ENCODE measurements at places on chromosomes 6 and 20. TPM values are rescaled to one million over a fixed set of nuclear protein-coding genes. Genes with fewer than 3 reads are reported as not detected.

GRCh38 chr6:35023091-35024000, 117.8 kb downstream of the TCP11 start:
- no peak for DNase-seq

- no peak for DNase-seq
Observed at GRCh38 chr20:38453941-38454340, 18.7 kb upstream of the RALGAPB start.

GRCh38 chr20:32396646-32397160, 38.6 kb downstream of the ASXL1 start:
- no peak for DNase-seq

Gene MDFI
- total RNA-seq: 285 TPM

DNA sequence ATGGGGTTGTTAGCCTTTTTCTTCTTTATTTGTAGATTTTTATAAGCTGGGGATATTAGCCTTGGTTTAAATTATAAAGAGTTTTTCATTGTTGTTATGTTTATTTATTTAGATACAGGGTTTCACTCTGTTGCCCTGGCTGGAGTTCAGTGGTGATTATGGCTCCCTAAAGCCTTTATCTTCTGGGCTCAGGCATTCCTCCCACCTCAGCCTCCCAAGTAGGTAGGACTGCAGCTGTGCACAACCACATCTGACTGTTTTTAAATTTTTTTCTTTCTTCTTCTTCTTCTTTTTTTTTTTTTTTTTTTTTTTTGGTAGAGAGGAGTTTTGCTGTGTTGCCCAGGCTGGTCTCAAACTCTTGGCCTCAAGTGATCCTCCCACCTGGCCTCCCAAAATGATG, 80.9 kb downstream of the UBE3D start:
- no peak for DNase-seq

DNA sequence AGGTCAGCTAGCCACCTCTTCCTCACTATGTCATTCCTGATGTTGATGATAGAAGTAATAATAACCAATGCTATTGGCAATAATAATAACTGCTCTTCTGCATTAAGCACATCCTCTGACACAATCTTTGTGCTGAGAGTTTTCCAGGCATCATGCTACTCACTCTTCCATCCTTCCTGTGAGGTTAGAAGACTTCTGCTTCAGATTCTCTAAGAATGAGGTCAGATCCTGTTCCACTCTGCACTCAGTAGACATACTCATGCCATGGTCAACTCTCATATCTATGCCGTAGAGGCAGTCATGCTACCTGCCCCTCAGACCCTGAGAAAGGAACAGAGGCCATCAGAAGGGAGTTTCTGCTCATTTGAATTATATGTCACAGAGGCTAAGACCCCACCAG, 98.1 kb upstream of the TOP1 start:
- no peak for DNase-seq

- DNase-seq: no peak
Observed at GRCh38 chr6:154931711-154932424, 63.2 kb upstream of the TIAM2 start.

DNA sequence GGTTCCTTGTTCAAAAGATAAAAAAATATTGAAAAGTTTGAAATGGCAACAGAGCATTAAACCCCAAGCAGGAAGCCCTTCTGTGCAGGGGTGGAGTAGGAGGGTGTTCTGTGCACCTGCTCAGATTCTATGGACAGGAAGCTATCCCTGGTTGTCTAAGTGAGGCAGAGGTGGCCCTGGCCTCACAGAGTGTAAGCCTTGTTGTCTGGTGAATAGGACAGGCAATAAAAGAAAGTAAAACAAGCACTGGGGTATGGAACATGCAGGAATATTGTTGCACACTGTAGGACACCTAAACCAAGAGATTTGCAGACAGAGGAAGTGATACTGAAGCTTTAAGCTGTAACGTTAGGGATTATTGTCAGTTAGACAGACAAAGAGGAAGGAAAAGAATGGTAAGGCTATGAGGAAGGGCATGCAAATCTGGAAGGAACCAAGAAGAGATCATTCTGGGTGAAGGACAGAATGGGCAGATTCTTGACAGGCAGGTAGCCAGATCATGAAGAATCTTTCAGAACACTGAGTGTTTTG, 66.8 kb downstream of the TBC1D7 start:
- DNase-seq: no peak

DNA sequence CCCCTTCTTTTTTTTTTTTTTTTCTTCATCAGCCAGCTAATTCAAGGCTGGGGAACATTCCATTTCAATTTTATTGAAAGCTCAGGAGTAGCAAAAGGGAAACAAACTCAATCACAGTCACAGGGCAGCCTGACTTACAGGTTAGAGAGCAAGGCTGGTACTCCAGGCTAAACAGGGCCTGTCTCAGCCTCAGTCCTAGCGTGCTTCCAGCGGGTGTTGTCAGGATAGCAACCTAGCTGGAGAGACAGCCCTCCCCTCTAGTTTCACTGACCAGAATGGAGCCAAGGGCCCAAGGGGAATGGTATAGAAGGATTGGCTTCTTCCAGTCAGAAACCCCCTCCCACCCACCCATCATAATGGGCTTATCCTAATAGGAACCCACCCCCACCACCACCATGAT, 132.9 kb downstream of the PXDC1 start:
- DNase-seq: no peak

DNA sequence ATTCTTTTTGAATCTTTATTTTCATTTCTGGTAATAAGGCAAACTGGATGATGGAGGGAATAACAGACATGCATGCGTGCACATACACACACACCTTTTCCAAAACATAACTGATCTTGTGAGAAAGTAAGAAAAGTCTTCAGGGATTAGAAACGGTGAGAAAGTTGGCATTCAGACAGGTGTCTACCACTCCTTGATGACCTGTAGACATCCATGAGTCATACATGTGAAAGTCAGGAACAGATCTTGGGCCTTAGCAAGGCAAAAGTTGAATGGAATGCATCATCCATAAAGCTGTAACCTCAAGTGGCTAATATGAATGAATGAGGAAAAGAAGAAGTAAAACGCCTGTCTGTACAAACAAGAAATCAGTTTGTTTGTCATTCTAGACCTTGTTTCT, 97.3 kb downstream of the GRIK2 start:
- DNase-seq: no peak

DNA sequence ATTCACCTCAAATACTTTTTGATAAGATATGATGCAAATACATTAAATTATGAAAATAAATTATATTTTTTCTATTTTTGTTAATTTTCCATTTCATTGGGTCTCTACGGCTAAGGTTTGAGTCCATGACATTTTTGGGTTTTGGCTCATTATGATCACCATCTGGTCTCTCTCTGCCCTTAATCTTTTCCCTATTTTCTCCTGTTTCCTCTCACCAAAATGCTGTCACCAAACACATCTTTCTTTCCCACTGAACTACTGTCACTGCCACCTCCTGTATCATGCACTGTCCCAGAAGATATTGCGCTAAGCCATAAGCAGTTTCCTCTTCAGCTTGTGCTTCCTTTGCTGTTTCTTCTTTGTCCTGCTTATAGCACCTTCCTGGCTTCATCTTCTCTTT, 42.0 kb upstream of the OGFRL1 start:
- DNase-seq: no peak

Gene OR12D2
- not detected for total RNA-seq

DNA sequence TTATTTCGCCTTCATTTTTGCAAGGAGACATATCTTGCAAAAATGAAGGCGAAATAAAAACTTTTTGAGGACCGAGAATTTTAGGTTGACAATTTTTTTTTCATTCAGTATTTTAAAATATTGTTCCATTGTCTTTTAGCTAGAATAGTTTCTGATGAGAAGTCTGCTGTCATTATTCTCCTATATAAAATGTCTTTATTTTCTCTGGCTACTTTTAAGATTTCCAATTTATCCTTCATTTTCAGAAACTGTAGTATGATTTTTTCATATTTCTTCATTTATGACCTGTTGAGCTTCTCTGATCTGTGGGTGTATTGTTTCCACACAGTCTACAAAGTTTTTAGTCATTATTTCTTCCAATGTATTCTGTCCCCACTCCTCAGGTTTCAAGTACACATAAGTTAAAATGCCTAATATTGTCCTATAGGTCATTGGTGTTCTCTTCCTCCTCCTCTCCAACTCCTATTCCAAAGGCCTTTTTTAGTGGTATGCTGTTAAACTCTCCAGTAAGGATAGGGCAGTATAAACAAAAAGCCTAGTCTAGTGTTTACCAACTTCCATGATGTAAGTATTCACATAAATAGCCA, 15.7 kb downstream of the AHI1 start:
- no peak for DNase-seq

- DNase-seq: no peak
Observed at GRCh38 chr20:20480689-20481088, 112.8 kb downstream of the INSM1 start.

Gene PNPLA1
- total RNA-seq: not detected

DNA sequence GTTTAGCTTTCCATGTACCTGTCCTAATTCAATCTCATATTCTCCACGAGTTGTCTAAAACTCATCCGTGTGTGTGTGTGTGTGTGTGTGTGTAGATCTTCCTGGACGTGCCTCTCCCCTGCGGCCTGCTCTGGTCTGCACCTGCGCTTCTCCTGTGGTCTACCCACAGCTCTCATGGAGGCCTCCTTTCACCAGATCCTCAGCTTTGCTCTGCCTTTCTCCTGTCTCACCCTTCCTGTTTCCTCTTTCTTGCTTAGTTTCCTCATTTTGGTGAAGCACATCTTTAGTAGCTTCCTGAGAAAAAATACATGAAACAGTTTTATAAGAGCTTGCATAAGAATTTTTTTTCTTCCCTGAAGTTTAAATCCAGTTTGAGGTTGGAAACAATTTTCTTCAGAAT, 18.1 kb downstream of the SLX4IP start:
- peak; percentile 30 for DNase-seq

GRCh38 chr6:3052481-3053230, 15.6 kb upstream of the RIPK1 start:
- no peak for DNase-seq

Gene LAMA2
- 2.0 TPM for total RNA-seq

Gene TRDN
- 9.1 TPM for total RNA-seq

- DNase-seq: no peak
Observed at GRCh38 chr20:60167812-60168211, 209.6 kb downstream of the CDH26 start.

- no peak for DNase-seq
Observed at GRCh38 chr6:31004794-31005193, 5.5 kb upstream of the MUC22 start.

Gene CLVS2
- 0.28 TPM for total RNA-seq

GRCh38 chr6:166757232-166758135, 130.4 kb upstream of the RPS6KA2 start:
- no peak for DNase-seq

- peak; percentile 32 for DNase-seq
Observed at GRCh38 chr6:75201901-75202672, 3.8 kb downstream of the COL12A1 start.

GRCh38 chr6:16985513-16986284, 116.2 kb upstream of the STMND1 start:
- no peak for DNase-seq

- DNase-seq: peak; percentile 45
Observed at GRCh38 chr6:153023977-153024708, 21.6 kb upstream of the MTRF1L start.

Gene OPRM1
- not detected for total RNA-seq

GRCh38 chr6:43746613-43747102, 23.4 kb upstream of the VEGFA start:
- DNase-seq: no peak

Gene TFAP2D
- total RNA-seq: 0.31 TPM

DNA sequence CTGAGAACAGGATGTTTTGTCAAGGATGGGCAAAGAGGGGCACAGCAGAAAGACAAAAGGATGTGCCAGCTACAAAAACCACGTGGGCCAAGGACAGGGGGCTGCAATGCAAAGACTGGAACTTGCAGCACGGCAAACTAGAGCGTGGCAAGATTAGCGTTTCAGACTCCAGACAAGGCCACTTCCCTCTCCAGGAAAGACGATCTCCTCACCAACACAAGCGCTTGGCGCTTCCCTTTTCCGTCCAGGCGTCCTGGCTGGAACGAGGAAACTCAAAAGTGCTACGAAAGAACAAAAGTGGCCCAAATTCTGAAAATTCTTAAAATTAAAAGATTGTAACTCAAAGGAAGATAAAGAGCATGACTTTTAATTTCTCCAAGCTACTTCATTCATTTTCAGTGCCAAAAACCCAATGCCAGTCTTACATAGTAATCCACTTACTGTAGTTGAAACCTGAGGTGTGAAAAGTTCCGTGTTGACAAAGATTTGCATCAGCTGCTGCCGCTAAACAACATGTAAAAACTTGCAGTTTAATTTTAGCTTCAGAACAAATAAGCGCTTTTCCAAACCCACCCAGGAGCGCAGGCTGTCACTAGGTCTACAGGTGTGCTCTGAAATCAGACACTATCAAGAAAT, 207.1 kb upstream of the RREB1 start:
- peak; percentile 11 for DNase-seq
